Activated T-helper 1 cell treated with anti-CD3 and anti-CD28 coated beads, Interleukin-2, amount 50 U/mL, for 16 hours (primary cell): ENCODE measurements at places on chromosomes 3 and 15.

DNA sequence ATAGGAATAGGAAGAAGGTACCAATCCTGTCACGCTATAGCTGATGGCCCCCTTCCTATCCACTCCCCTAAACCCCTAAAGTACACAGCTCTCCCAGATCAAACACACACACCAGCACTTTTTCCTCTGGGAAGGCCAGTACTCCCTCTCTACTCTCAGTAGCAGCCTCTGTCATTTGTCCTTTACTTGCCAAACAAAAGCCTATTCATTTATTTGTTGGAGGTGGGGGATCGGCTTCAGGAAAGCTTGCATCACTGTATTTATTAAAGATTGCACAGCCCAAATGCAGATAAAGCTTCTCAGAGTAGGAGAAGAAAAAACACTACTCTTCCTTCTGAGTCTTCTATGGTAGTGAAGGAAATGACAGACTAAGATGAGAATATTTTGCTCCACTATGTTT, 429.7 kb upstream of the RASGRP1 start:
- no peak for DNase-seq

- no peak for DNase-seq
Observed at GRCh38 chr3:102230057-102230456, 204.8 kb upstream of the ZPLD1 start.

GRCh38 chr3:166993015-166993630, 387.0 kb downstream of the ZBBX start:
- DNase-seq = no peak

GRCh38 chr3:22886439-22887068, 316.6 kb upstream of the UBE2E2 start:
- DNase-seq = no peak

GRCh38 chr3:17743658-17743995, 1.2 kb upstream of the TBC1D5 start:
- no peak for DNase-seq

GRCh38 chr3:81095956-81096355, 665.5 kb downstream of the GBE1 start:
- no peak for DNase-seq

GRCh38 chr3:183946037-183946436, 61.4 kb upstream of the PARL start:
- DNase-seq = no peak

GRCh38 chr3:86794361-86795065, 196.4 kb downstream of the VGLL3 start:
- no peak for DNase-seq

- DNase-seq = no peak
Observed at GRCh38 chr15:74208901-74209559, 6.4 kb upstream of the STRA6 start.

DNA sequence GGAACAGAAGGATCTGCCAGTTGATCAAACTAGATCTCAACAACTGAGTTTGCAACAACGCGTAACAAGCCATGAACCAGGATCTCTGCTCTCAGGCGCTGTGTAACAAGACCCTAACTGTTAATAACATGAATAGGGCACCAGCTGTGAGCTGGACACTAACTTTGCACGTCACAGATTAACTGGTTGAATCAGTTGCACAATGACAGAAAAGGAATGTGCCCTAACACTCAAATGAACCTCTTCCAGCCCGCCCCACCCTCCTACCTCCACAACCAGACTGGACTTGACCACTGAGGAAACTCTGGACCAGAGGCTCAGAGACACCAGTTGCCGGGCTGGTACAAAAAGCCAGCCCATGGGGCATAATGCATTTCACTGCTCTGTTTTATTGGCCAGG, 34.3 kb downstream of the MCF2L2 start:
- DNase-seq = no peak

- no peak for DNase-seq
Observed at GRCh38 chr15:65051266-65051665, 6.1 kb downstream of the SLC51B start.

- DNase-seq = no peak
Observed at GRCh38 chr3:159536876-159537275, 451.8 kb upstream of the IL12A start.

DNA sequence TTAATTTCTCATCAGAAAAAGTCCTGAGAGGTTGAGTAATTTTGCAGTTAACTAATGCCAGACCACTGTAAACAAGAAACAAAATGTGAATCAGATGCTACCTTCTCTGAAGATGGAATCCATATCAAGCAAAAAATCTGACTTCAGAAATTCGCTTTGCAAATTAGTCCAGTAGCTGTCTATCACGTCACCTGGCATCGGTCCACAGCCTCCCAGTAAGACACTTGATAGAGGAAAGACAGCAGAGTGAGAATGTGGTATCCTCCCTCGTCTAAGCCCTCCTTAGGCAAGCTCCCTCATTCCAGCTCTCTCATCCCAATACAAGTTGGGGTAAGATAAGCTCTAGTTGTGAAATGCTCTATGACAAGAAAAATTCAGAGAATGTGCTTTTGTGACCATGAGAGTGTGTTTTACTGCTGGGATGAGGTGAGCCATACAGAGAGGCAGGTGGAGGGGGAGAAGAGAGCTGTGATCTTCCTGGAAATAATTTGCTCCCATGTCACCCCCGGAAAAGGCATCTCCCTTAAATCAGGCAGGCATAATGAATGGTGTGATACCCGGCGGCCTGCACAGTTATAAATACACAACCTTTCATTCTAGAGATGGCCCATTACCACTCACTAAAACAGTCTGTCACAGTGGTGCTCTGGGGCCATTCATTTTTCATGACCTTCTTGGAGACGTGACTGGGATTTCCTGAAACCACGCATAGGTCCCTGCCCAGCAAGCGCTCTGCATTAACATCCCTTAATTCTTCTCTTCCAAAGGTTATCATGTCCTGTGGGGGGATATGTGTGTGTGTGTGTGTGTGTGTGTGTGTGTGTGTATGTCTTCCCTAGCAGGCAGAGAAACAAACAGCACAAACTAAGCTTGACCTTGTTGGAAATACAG, 602.0 kb upstream of the KCNMB2 start:
- no peak for DNase-seq

DNA sequence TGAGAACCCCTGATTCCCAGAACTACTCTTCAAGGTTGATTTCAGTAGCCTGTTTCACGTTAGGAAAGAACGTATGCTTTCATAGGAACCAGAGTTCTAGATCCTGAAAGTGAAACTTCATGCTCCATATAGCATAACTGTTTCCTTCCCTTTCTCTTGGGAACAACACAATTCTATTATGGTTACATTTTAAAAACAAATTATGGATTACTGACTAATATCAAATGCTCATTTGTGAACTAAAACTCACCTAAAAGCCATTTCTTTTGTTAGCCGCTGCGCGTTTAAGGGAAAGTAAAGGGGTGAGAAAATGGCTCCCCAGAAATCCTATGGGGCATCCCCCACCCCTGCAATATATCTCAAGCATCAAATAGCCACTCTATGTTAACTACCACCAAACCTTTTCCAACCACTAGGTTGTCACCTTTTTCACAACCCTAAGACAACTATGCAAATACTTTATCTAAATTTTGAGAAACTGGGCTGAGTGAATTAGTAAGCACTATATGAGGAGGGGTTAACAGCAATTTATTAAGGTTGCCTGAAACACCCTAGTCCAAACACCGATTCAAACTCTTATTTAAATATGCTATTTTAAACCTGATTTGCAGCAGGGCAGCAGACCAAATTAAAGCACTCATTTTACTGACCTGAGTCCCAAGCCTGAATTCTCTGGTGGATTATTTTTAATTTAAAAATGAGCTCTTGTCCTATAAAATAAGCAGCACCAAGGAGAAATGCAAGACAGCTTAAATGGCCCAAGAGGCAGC, 2.4 kb downstream of the SIAH2 start:
- no peak for DNase-seq

GRCh38 chr3:68666429-68667136, 265.8 kb downstream of the TAFA4 start:
- DNase-seq = no peak

GRCh38 chr3:38404286-38404685, 49.4 kb upstream of the ACVR2B start:
- DNase-seq = no peak

DNA sequence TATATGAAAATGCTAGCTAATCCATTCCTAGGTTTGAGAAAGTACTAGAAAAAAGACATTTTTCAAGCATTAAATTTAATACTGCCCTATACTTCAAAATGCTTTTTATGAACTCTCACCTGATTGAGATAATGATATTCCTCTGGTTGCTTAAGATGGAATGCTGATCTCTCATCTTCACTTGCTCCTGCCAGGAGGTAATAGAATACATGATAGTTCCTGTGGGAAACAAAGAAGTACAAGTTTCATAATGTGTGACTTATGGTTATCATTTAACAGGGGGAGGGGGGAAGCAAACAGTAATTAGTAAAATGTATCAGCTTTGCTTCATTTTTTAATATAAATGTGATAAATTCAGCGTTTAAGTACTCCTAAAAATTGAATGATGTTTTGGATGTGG, 97.2 kb downstream of the MYO9A start:
- DNase-seq = no peak

DNA sequence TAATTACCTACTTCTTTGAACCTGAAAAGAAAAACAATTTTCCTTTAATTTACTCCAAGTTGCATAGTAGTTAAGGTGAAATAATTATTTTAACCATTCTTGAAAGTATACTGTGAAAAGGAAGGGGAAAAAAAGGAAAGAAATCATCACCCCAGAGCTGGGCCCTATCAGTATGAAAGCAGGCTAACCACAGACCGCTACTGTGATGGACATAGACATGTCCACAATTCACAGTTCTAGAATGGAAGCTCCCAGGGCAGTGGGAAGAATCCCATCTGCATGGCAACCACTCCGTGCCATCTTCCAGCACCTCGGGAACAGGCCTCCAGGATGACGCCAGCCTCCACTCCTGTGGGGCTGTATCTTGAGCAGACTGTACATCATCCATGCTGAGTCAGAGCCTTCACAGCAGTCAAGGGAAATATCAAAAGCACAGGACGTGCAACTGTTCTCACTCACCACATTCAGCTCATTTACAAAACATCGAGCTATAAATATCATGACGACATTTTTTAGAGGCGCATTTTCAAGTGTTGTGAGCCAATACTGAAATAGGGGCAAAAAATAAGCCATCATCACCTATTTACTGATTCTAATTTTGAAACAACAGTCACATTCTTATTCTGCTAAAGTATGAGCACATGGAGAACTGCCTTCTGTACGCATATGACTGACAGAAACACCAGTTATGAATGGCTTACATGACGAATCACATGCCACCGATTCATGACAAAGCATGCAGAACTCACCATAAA, 119.7 kb downstream of the SNRK start:
- no peak for DNase-seq

- DNase-seq = no peak
Observed at GRCh38 chr3:31985831-31986230, 4.3 kb downstream of the ZNF860 start.

- DNase-seq = no peak
Observed at GRCh38 chr3:20344400-20344959, 158.5 kb upstream of the SGO1 start.

- DNase-seq = no peak
Observed at GRCh38 chr15:41943543-41944312, 28.6 kb downstream of the EHD4 start.

GRCh38 chr15:34223904-34224596, 766 bp upstream of the EMC4 start:
- DNase-seq = no peak

GRCh38 chr15:36136049-36136448, 443.4 kb upstream of the CDIN1 start:
- no peak for DNase-seq

DNA sequence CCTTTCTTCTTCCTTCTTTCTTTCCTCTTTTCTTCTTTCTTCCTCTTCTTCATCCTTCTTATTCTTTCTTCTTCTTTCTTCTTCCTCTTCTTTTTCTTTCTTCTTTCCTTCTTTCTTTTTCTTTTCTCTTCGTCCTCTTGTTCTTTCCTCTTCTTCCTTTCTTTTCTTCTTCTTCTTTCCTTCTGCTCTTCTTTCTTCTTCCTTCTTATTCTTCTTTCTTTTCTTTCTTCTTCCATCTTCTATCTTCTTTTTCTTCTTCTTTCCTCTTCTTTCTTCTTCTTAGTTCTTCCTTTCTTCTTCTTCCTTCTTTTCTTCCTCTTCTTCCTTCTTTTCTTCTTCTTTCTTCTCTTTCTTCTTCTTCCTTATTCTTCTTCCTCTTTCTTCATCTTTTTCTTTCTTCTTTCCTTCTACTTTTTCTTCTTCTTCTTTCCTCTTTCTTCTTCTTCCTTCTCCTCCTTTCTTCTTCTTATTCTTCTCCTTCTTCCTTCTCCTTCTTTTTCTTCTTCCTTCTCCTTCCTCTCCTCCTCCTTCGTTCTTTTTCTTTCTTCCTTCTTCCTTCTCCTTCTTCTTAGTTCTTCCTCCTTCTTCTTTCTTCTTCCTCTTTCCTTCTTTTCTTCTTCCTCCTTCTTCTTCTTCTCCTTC, 37.8 kb downstream of the SPG21 start:
- DNase-seq = no peak
